ENCODE measurements at places on chromosomes 2 and 18. TPM values are rescaled to one million over a fixed set of nuclear protein-coding genes. Genes with fewer than 3 reads are reported as not detected.

The RTP5 gene
- not detected for total RNA-seq

The ATP8B1 gene
- 1.9 TPM for total RNA-seq

The LYG1 gene
- total RNA-seq, result 0.77 TPM

The C1GALT1C1L gene
- under 0.01 TPM for total RNA-seq

The POTEI gene
- total RNA-seq, result not detected

The LRRTM4 gene
- not detected for total RNA-seq

The LRRC30 gene
- total RNA-seq, result not detected

The GPR45 gene
- not detected for total RNA-seq

The RBM44 gene
- total RNA-seq, result 0.36 TPM

The AFF3 gene
- total RNA-seq, result 2.0 TPM

The C2orf76 gene
- total RNA-seq, result 11.4 TPM

The NXPH2 gene
- total RNA-seq, result not detected

The SERPINB3 gene
- total RNA-seq, result not detected

The OR6B2 gene
- not detected for total RNA-seq

The AKAIN1 gene
- not detected for total RNA-seq

The C2orf80 gene
- not detected for total RNA-seq

The TEKT4 gene
- not detected for total RNA-seq

The XPO1 gene
- total RNA-seq, result 149 TPM

The GAREM2 gene
- total RNA-seq, result 1.4 TPM

The COLEC12 gene
- 0.33 TPM for total RNA-seq

The COL4A3 gene
- not detected for total RNA-seq

The CNDP1 gene
- not detected for total RNA-seq

The ECEL1 gene
- total RNA-seq, result not detected

The LIPG gene
- total RNA-seq, result 0.67 TPM

The DCTN1 gene
- total RNA-seq, result 130 TPM

The ARHGAP28 gene
- total RNA-seq, result 1.5 TPM

The GPR75 gene
- total RNA-seq, result 2.9 TPM

The UPP2 gene
- not detected for total RNA-seq

The PLA2R1 gene
- 0.93 TPM for total RNA-seq

The SCN7A gene
- not detected for total RNA-seq

The CXXC1 gene
- total RNA-seq, result 45.1 TPM
